ENCODE measurements at places on chromosomes 1 and 21. TPM values are rescaled to one million over a fixed set of nuclear protein-coding genes. Genes with fewer than 3 reads are reported as not detected.

DNA sequence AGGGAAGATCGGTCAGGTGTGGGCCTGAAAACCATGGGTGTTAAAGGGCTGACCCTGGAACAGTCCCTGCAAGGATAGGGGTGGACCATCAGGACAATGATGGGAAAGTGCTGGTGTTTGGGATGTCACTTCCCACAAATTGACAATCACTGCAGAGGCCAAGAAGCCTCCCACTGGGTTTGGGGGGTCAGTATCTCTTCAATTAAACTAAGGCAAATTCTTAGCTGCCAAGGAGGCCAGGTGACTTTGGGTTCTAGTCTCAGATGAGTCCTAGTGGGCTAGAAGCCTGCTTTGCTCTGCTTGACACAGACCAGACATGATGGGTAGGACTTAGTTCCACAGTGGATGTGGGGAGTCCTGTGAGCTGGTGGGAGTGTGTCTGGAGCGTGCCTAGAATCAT, 29.3 kb upstream of the KCNA2 start:
- no peak overlapping the region for H3K4me3 ChIP-seq
- no peaks in the 10 kb centered on the region for H3K27me3 ChIP-seq
- H3K4me1 ChIP-seq = no peaks in the 10 kb centered on the region
- DNase-seq = no peak

- H3K27ac ChIP-seq = no peak overlapping the region
- H3K36me3 ChIP-seq = peaks cover 11% of the 10 kb centered on the region
- no peak for DNase-seq
- H3K4me1 ChIP-seq = no peaks in the 10 kb centered on the region
- H3K4me3 ChIP-seq = no peak overlapping the region
These were observed 73.4 kb downstream of the CEP350 start for GRCh38 chr1:180027949-180028445.

DNA sequence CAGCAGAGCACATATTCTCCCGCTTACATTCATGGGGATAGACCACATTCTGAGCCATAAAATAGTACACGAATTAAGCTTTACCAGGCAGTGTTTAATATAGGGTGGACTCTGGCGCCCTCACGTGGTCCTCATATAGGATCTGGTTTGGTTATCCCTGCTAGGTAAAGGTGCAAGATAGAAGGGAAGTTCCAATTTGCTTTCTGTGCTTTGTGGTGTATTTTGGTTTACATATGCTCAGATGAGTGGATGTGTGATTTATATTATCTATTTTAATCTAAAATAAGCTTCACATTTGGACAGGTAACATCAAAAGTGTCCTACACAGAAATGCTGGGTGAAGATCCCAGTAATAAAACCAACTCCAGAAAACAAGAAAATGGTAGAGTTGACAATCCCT, 3.6 kb downstream of the CR1 start:
- no peak overlapping the region for H3K4me3 ChIP-seq
- no peak overlapping the region for H3K27ac ChIP-seq
- no peaks in the 10 kb centered on the region for H3K36me3 ChIP-seq
- H3K4me1 ChIP-seq = no peaks in the 10 kb centered on the region

- DNase-seq = peak; percentile 57
- H3K4me1 ChIP-seq = peaks cover 34% of the 10 kb centered on the region
- no peaks in the 10 kb centered on the region for H3K36me3 ChIP-seq
- no peaks in the 10 kb centered on the region for H3K27me3 ChIP-seq
These were observed 80.5 kb downstream of the GALNT2 start for GRCh38 chr1:230147253-230148125.

- DNase-seq = no peak
- H3K4me1 ChIP-seq = peaks cover 42% of the 10 kb centered on the region
- peak overlapping the region; percentile 90 for H3K27ac ChIP-seq
- no peaks in the 10 kb centered on the region for H3K36me3 ChIP-seq
These were observed 444 bp upstream of the AGTRAP start for GRCh38 chr1:11735531-11735853.

The TMEM61 gene
- total RNA-seq = not detected

The LRRC47 gene
- total RNA-seq = 38.7 TPM

Measured in thyroid gland (tissue), 4 donors.